ENCODE measurements at places on chromosomes 7 and 10. TPM values are rescaled to one million over a fixed set of nuclear protein-coding genes. Genes with fewer than 3 reads are reported as not detected.

- no peak for DNase-seq
- peaks cover 9% of the 10 kb centered on the region for H3K4me1 ChIP-seq
- H3K36me3 ChIP-seq: no peaks in the 10 kb centered on the region
- H3K27me3 ChIP-seq: no peaks in the 10 kb centered on the region
- no peak overlapping the region for H3K27ac ChIP-seq
- H3K4me3 ChIP-seq: no peak overlapping the region
Measured at GRCh38 chr10:131726076-131726880, 174.5 kb upstream of the PPP2R2D start.

Gene TMEM229A
- not detected for total RNA-seq

Gene TMEM236
- total RNA-seq: not detected

DNA sequence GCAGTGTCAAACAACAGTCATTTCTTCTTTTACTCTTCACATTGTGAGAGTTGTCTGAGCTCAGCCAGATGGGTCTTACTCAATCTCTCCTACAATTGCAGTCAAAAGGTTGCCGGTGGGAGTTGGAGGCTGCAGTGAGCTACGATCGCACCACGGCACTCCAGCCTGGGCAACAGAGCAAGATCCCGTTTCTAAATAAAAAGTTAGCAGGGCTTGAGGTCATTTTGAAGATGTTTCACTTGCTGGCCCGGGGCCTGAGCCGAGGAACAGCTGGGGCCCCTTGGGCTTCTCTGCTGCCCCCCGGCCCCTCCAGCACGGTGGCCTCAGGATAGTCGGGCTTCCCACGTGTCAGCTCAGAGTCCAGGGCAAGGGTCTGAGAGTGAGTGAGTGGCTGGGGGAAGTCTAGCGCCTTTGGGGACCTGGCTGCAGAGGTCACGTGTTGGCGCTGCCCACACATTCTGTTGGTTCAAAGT lies 40.4 kb downstream of the GTF2IRD1 start:
- no peak for DNase-seq
- no peak overlapping the region for H3K27ac ChIP-seq
- no peak overlapping the region for H3K4me3 ChIP-seq
- H3K4me1 ChIP-seq: no peaks in the 10 kb centered on the region
- H3K27me3 ChIP-seq: no peaks in the 10 kb centered on the region
- no peaks in the 10 kb centered on the region for H3K36me3 ChIP-seq

- H3K36me3 ChIP-seq: no peaks in the 10 kb centered on the region
- H3K4me3 ChIP-seq: no peak overlapping the region
Measured at GRCh38 chr10:116886772-116887171, 37.5 kb downstream of the ENO4 start.

Gene EMX2
- 0.74 TPM for total RNA-seq

- no peaks in the 10 kb centered on the region for H3K36me3 ChIP-seq
- H3K4me3 ChIP-seq: no peak overlapping the region
- DNase-seq: no peak
- H3K27ac ChIP-seq: no peak overlapping the region
- H3K4me1 ChIP-seq: no peaks in the 10 kb centered on the region
Measured at GRCh38 chr10:90227786-90228185, 526.4 kb downstream of the KIF20B start.

GRCh38 chr7:41238851-41239331 lies 464.0 kb downstream of the INHBA start:
- DNase-seq: no peak
- no peaks in the 10 kb centered on the region for H3K27me3 ChIP-seq
- no peaks in the 10 kb centered on the region for H3K36me3 ChIP-seq
- no peaks in the 10 kb centered on the region for H3K4me1 ChIP-seq
- H3K27ac ChIP-seq: no peak overlapping the region

- DNase-seq: no peak
- H3K27me3 ChIP-seq: no peaks in the 10 kb centered on the region
- H3K27ac ChIP-seq: no peak overlapping the region
- H3K4me1 ChIP-seq: no peaks in the 10 kb centered on the region
Measured at GRCh38 chr10:33084453-33084852, 126.4 kb upstream of the ITGB1 start.

Gene C10orf67
- total RNA-seq: not detected

DNA sequence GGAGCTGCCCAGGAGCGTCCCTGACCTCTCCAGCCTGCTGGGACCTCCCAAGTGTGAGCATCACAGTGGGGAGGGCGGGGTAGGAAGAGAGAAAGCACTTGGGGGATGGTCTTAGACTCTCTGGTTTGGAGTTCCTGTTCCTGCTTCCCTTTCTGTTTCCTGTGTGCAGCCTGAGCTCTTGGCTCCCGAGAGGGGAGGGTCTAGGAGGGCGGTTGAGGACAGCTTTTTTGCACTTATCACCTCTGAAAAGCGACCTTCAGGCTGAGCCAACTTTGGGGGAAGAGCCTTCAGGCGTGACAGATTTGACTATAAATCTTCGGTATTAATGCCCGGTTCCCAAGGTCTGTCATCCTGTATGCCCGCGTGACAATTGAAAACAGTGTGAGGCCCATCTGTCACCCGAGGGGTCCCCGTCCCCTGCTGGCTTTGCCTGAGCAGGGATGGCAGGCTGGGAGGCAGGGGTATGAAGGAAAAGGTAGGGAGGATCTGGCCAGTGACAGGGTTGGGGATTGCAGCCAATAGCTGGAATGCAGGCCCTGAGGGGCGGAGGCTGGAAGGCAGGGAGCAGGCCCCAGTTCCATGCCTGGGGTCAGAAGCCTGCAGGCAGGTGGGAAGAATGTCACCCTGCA lies 78.6 kb downstream of the CDH23 start:
- no peak overlapping the region for H3K4me3 ChIP-seq
- H3K4me1 ChIP-seq: peaks cover 16% of the 10 kb centered on the region
- H3K27ac ChIP-seq: no peak overlapping the region
- H3K36me3 ChIP-seq: no peaks in the 10 kb centered on the region

Gene LLCFC1
- not detected for total RNA-seq

- no peak for DNase-seq
- peaks cover 9% of the 10 kb centered on the region for H3K4me1 ChIP-seq
- no peaks in the 10 kb centered on the region for H3K36me3 ChIP-seq
- no peak overlapping the region for H3K4me3 ChIP-seq
Measured at GRCh38 chr10:288316-289200, 153.3 kb downstream of the ZMYND11 start.

DNA sequence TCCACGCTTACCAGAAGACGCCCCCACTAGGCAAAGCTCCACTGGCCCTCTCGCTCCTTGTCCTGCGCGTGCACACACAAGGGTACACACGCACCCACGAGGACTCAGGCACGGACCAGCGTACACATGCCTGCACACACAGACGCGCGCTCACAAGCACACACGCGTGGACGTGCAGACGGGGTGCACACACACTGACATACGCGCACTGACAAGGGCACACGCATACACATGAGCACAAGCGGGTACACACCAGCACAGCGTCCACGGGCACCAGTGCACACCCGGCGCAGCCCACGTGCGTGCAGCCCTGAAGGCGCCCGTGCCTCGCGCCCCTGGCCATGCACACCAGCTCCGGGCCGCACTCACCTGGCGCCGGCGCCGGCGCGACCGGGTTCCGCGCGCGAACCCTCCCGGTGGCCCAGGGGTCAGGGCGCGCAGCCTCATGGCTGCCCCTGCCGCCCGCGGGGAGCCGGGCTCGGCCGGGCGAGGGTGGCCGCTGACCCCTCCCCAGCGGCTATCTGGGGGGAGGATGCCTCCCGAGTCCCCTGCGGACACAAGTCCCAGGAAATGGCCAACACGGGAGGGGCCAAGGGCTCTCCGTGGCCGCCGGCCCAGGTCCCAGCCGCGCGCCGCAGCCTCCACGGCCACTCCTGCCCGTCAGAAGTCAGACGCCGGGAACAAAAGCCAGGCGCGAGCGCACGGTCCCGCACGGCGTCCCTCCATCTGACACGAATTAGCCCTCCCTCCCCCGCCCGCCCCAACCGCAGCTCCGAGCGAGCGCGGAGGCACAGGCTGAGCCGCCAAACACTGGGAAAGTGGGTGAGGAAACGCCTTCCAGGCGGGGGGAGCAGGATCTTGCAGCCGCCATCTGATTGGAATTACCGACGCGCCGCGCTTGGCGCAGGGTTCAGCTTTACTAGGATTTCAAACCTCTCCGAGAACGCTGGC lies 45.0 kb downstream of the TNS3 start:
- DNase-seq: no peak
- H3K27me3 ChIP-seq: no peaks in the 10 kb centered on the region
- peak overlapping the region; percentile 43 for H3K27ac ChIP-seq
- H3K4me3 ChIP-seq: peak overlapping the region; percentile 49
- no peaks in the 10 kb centered on the region for H3K36me3 ChIP-seq
- peaks cover 40% of the 10 kb centered on the region for H3K4me1 ChIP-seq

Gene TFEC
- total RNA-seq: 4.7 TPM

Gene ARMS2
- total RNA-seq: not detected

- H3K36me3 ChIP-seq: no peaks in the 10 kb centered on the region
- H3K4me3 ChIP-seq: no peak overlapping the region
- H3K27ac ChIP-seq: no peak overlapping the region
- DNase-seq: no peak
Measured at GRCh38 chr10:61329854-61330253, 123.3 kb downstream of the TMEM26 start.

GRCh38 chr7:55309040-55309991 lies 55.8 kb upstream of the LANCL2 start:
- H3K27ac ChIP-seq: no peak overlapping the region
- no peak for DNase-seq
- no peaks in the 10 kb centered on the region for H3K4me1 ChIP-seq
- H3K4me3 ChIP-seq: no peak overlapping the region
- no peaks in the 10 kb centered on the region for H3K36me3 ChIP-seq
- no peaks in the 10 kb centered on the region for H3K27me3 ChIP-seq

DNA sequence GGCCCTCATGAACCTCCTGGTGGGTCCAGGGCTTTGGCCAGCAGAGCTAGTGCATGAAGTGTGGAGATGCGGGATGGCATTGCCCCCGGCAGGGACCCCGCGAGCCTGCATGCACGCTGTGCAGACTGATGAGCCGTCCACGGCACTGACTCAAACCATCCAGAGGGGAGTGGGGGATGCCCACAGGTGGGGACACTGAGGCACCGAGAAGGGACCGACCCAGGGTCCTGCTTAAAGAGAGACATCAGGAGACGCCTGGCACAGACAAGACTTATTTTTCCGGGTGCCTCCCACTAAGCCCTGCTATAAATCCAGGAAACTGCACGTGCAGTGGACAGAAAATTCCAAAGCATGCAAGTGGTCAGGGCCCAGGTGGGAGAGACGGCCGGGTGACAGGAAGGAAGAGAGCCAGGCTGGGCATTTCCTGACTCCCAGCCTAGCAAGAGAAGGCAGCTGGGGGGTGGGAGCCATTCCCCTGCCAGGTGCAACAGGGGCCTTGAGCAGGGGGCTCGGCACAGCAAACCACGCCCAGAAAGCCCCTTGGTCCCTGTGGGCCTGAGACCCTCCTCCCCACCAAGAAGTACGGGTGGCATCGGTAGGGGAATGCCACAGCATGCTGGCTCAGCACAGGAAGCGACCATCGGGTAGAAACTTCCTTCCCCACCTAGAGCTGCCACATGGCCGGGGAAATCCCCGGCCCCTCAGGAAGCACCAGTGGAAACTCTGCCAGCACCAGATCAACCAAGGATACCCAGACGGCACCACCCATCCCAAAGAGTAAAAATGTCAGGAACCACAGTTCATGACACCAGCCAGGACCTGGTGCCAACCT lies 91.5 kb downstream of the FOXL3 start:
- no peak overlapping the region for H3K4me3 ChIP-seq
- H3K27me3 ChIP-seq: no peaks in the 10 kb centered on the region
- no peak for DNase-seq
- H3K4me1 ChIP-seq: peaks cover 36% of the 10 kb centered on the region
- no peaks in the 10 kb centered on the region for H3K36me3 ChIP-seq

Gene PDZD7
- 1.5 TPM for total RNA-seq

Measured in vagina (tissue), 2 donors.